NCI-H510A treated with DMSO at 0.1 percent for 48 hours (cell line): ENCODE measurements at places on chromosomes 12 and 14.

DNA sequence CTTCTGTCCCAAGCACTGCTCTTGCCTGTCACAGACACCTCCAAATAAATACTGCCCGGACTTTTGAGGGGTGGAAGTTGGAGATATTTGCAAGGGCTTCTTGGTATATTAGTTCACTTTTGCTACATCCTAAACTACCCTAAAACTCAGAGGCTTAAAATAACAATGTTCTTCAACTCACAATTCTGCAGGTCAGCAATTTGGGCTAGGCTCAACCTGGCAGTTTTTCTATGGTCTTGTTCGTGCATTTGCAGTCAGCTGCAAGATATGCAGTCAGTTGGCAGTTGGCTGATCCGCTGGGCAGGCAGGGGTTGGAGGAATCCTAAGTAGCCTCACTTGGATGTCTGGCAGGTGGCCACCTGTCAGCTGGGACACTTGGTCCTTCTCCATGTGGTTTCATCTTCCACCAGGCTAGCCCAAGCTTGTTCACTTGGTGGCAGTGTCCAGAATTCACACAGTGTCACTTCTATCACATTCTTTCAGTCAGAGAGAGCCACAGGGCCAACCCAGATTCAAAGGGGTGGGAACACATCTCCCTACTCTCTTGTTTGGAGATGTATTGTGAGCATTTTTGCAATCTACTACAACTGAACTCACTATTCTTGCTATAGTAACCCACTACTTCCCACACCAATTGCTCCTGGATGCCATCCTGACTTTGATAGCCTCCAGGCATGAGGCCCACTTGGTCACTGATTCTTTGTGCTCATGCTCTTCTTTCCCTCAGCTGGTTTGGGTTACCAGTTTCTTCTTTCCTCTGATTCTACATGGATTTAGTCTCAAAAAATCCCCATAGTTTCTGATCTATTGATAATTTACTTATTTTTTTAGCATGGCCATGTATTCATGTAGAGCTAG lies 27.8 kb upstream of the CAPRIN2 start:
- no peak for DNase-seq

DNA sequence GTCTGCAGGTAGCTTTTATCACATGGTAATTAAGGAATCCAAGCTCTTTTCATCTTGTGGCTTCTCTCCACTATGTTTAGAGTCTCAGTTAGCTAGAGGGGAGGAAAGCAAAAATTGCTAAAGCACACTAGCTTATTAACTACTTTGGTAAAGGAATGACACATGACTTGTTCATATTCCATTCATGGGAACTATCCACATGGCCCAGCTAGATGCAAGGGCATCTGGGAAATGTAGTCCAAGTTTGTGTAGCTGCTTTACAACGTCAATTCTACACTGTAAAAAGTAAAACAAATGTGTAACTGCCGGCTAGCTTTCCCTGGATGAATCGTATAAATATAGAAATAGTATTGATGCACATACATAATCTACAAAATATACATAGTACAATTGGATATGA lies 244.5 kb upstream of the LRFN5 start:
- no peak for DNase-seq

DNA sequence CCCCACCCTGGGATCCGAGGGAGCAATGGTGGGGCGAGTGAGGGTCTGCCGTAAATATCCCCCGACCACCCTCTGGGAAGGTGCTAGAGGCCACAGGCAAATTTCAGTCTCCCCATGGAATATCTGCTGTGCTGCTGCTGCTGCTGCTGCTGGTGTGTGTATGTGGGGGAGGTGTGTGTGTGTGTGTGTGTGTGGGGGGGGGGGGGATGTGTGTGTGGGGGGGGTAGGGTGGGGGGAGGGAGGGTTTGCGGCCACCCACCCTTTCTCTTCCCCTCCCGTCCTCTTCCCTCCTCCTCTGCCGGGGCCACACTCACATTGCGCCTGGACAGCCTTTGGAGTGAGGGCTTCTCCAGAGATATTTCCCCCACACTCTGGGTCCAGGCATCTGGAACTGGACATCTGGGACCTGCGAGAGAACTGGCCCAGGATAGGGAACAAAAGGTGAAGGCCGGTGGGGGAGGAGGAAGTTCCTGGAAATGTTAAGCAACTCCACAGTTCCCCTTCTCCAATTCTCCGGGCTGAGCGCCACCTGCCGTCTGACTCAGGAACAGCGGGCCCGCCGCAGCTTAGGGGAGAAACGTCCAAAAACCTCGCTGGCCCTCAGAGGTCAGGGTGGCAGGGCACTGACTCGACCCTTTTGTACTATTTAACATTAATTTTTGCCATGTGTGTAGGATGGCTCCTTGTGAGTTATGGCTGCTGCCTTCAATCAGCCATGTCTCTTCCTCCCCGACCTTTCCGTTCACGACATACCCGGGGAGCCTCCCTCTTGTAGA lies at the start of gene C1RL:
Gene C1RL, minus strand, starts transcription at position 419 of the 776 bp plus-strand sequence. Its CDS starts 34 bp downstream, at position 385.
- DNase-seq, result peak; percentile 41

- DNase-seq, result no peak
Measured at GRCh38 chr12:47864646-47865235, 40.1 kb downstream of the VDR start.

DNA sequence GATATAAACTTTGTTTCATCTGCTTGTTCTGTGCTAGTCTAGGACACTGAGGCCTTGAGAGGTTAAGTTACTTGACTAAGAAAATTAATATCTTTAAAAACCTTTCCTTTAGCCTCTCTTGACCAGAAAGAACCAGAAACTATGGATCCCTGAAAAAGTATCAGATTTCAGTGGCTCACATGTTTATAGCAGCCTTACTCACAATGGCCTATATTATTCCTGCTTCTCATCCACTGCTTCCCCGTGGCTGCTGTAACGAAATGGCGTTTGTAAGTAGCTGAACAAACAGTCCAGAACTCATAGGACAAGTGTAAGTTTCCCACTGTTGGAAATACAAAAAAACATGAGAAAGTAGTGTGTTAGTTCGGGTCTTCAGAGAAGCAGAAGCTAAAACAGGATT lies 3.2 kb upstream of the PYGL start:
- peak; percentile 49 for DNase-seq

- DNase-seq, result no peak
Measured at GRCh38 chr12:22180705-22181104, 134.7 kb downstream of the CMAS start.

- no peak for DNase-seq
Measured at GRCh38 chr14:87756661-87757060, 236.3 kb downstream of the GALC start.

DNA sequence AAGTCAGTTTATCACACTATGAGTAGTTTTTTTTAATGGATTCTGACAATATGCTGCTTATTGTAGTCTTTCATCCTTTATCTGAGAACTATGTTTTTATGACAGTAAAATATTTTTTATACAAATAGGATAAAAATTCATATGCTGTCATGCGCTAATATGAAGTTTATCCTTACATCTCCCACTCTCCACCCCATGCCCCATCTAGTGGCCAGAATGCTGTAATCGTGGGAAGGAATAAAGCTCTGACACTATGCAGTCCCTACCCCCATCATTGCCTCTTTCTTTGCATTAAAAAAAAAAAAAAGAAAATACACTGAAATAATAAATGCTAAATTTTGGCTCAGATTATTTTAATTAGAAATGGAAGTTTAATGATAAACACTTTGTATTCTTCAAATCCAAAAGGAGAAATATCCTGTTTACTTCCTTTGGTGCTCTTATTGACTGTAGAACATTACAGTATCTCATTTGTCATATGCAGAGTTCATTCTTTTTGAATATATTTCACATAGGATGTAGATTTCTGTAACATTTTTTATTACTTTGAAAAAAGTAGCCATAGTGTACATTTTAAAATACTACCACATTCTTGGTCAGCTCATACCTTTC lies 145.9 kb upstream of the SLCO1C1 start:
- no peak for DNase-seq
